ENCODE measurements at places on chromosomes 11 and 22.

- H3K27ac ChIP-seq, result no peak overlapping the region
- H3K4me3 ChIP-seq, result no peak overlapping the region
- no peak for DNase-seq
- peaks cover 4% of the 10 kb centered on the region for H3K4me1 ChIP-seq
- H3K36me3 ChIP-seq, result peaks cover 3% of the 10 kb centered on the region
Observed at GRCh38 chr11:79404325-79404724, 36.5 kb downstream of the TENM4 start.

GRCh38 chr22:36398601-36399471 is 11.1 kb upstream of the MYH9 start:
- H3K36me3 ChIP-seq, result no peaks in the 10 kb centered on the region
- H3K4me1 ChIP-seq, result no peaks in the 10 kb centered on the region
- H3K4me3 ChIP-seq, result no peak overlapping the region
- no peak overlapping the region for H3K27ac ChIP-seq
- H3K27me3 ChIP-seq, result no peaks in the 10 kb centered on the region
- DNase-seq, result no peak

GRCh38 chr11:9756461-9756860 is 92.6 kb downstream of the SWAP70 start:
- H3K4me3 ChIP-seq, result peak overlapping the region; percentile 11
- H3K27me3 ChIP-seq, result no peaks in the 10 kb centered on the region
- no peak overlapping the region for H3K27ac ChIP-seq

GRCh38 chr22:46070215-46070802 is 80.0 kb upstream of the PPARA start:
- no peaks in the 10 kb centered on the region for H3K4me1 ChIP-seq
- peak overlapping the region; percentile 72 for H3K4me3 ChIP-seq
- DNase-seq, result no peak
- H3K36me3 ChIP-seq, result no peaks in the 10 kb centered on the region
- H3K27me3 ChIP-seq, result peaks cover 89% of the 10 kb centered on the region
